Naive thymus-derived CD8-positive, alpha-beta T cell (primary cell): ENCODE measurements at places on chromosomes 13 and 19. TPM values are rescaled to one million over a fixed set of nuclear protein-coding genes. Genes with fewer than 3 reads are reported as not detected.

Gene RFPL4AL1
- total RNA-seq, result not detected

GRCh38 chr19:16191216-16191908 is 6.2 kb downstream of the FAM32A start:
- no peak overlapping the region for H3K27ac ChIP-seq
- H3K27me3 ChIP-seq, result no peaks in the 10 kb centered on the region
- no peak overlapping the region for H3K4me3 ChIP-seq

DNA sequence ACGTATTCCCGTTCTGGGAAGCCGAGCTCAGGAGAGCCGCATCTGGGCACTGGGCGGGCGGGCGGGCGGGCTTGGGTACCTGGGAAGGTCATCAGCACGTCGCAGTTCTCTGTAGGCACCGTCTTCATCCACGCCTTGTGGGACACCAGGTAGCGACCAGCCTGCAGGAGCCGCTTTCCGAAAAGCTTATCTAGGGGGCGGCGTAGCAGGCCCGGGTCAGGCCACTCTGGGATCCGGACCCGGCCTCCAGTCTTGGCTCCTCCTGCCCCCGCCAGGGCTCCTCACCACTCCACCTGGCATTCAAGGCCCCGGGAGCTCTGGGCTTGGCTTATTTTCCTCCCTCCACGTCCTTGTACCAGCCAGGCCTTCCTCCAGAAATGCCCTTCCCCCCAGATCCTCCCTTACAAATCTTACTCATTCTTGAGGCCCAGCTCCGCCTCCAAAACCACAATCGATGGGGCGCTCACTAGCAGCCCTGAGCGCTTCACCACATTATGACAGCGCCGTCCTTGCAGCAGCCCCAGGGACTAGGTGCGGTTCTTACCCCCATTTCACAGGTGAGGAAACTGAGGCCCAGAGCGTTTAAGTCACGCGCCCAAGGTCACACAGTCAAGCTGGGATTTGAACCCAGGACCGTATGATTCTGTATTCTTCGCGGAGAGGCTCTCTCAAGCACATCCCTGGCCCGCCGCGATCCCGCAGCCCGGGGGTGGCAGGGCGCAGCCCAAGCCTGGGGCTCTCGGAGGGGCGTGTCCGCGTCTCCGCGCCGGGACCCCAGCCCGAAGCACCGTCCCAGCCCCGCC is 843 bp downstream of the ANO8 start:
- no peaks in the 10 kb centered on the region for H3K36me3 ChIP-seq
- H3K27ac ChIP-seq, result peak overlapping the region; percentile 39
- peak overlapping the region; percentile 86 for H3K4me3 ChIP-seq
- peaks cover 49% of the 10 kb centered on the region for H3K4me1 ChIP-seq
- no peaks in the 10 kb centered on the region for H3K27me3 ChIP-seq
- peak; percentile 50 for DNase-seq

- H3K36me3 ChIP-seq, result no peaks in the 10 kb centered on the region
- no peak overlapping the region for H3K4me3 ChIP-seq
- H3K27me3 ChIP-seq, result no peaks in the 10 kb centered on the region
- H3K4me1 ChIP-seq, result peaks cover 3% of the 10 kb centered on the region
These were observed 15.7 kb downstream of the PNPLA6 start for GRCh38 chr19:7550987-7551761.

GRCh38 chr13:46160471-46161066 is 21.4 kb downstream of the LCP1 start:
- peaks cover 57% of the 10 kb centered on the region for H3K4me1 ChIP-seq
- DNase-seq, result no peak
- H3K36me3 ChIP-seq, result peaks cover 72% of the 10 kb centered on the region

Gene GPR12
- total RNA-seq, result 0.08 TPM

Gene NAXD
- total RNA-seq, result 34.3 TPM
